EL (cell line): ENCODE measurements at places on chromosomes 16 and 17.

GRCh38 chr16:83959656-83960434 is 6.8 kb downstream of the OSGIN1 start:
- DNase-seq = no peak

DNA sequence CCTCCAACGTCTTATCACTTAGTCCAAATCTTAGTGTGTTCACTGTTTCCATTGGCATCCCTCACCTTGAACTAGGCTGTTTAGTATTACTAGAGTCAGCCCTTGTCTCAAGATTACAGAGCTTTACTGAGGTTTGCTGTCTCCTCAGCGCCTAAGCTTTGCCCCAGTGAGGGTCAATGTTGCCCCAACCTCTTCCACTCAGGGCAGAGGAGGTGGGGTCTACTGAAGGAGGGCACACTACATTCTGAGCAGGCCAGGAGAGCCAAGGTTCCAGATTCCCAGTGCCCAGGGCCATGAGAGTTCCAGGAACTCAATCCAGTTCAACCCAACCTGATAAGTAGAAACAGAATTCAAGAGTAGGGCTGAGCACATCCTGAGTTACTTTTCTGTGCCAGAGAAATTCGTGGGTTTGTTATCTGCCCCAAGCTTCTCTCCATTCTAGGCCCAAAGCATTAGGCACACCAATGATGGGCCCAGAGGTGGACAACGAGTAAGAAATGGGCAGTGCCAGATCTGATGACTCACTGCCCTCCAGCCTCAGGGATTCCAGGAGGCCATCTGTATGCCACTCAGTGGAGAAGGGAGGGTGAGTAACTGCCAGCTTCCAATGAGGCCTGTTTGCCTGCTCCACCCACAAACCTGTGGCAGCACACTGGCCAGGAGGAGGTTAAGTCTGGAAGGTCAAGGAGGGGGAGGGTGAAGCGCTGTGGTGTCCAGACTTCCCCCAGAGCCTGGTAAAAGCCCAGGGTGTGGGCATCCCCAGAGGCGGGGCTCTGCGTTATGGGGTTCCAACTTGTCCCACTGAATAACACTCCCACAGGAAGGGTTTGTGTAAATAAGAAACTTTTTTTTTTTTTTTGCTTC is 8.2 kb downstream of the TUBG2 start:
- peak; percentile 96 for DNase-seq

DNA sequence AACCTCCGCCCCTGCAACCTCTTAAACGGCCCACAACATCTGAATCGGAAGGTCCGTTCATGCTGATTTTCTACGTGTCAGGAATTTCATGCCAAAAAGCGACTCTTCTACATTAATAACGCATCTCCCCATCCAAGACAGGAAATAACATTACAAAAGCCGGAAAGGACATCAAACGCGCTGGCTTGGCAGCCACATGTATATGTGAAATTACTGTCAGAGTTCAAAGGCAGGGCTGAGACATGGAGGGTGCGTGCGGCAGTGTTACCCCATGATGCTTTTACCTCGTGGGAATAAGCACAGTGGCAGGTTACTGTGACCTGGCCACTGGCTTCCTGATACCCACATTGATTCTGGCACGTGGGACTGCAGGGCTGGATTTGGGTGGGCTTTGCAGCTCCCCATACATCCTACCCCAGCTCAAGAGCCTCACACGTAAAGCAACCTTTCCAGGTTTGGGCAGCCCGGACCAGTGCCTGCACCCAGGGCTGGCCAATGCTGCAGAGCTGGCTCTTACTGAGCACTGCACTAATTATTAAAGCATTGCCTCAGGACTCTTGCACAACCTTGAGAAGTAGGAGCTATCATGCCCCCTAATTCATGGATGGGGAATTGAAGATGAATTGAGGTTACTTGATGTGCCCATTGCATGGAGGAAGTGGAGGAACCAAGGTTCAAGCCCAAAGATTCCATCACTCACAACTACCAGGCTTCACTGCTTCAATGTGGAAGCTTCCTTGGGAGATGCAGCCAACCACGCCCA is 120.6 kb upstream of the FOXF1 start:
- no peak for DNase-seq

- DNase-seq = no peak
Measured at GRCh38 chr16:87924041-87924810, 12.1 kb downstream of the CA5A start.

GRCh38 chr17:32142857-32143526 is 690 bp downstream of the RHOT1 start:
- peak; percentile 74 for DNase-seq

GRCh38 chr17:48890086-48890485 is 2.5 kb upstream of the ATP5MC1 start:
- no peak for DNase-seq

- no peak for DNase-seq
Measured at GRCh38 chr16:72397876-72398275, 225.9 kb upstream of the PMFBP1 start.

- DNase-seq = no peak
Measured at GRCh38 chr16:74635303-74635702, 28.4 kb upstream of the GLG1 start.

DNA sequence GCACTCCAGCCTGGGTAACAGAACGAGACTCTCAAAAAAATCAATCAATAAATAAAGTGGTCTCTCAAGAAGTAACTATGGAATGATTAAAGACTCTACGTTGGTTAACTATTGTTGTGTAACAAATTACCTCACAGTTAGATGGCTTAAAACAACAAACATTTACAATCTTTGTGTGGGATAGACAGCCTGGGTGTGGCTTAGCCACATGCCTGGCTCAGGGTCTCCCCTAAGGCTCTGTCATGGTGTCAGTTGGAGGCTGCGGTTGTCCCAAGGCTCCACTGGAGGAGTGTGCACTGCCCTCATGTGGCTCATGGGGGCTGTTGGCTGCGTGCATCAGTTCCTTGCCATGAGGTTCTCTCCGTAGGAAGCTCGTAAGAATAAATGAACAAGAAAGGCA is 294.5 kb downstream of the SNX29 start:
- peak; percentile 59 for DNase-seq

GRCh38 chr16:68834550-68834949 is 8.8 kb upstream of the TANGO6 start:
- no peak for DNase-seq

DNA sequence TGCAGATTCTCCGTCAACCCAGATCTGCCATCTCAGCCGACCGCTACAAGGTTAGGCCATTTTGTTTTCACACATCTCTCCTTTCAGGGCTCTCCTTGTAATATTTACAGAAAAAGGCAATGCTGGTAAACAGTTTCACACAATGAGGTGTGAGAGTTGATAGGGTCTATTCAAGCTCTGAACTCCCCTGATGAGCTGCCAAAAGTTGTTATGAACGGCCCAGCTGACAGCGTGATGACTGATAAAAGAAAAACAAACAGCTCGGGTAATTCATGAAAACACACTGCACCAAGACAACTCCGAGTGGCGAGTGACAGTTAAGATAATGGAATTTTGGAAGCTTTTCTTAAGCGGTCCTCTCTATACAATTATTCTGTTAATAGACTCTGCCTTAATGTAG is 68.1 kb upstream of the IRX5 start:
- no peak for DNase-seq

DNA sequence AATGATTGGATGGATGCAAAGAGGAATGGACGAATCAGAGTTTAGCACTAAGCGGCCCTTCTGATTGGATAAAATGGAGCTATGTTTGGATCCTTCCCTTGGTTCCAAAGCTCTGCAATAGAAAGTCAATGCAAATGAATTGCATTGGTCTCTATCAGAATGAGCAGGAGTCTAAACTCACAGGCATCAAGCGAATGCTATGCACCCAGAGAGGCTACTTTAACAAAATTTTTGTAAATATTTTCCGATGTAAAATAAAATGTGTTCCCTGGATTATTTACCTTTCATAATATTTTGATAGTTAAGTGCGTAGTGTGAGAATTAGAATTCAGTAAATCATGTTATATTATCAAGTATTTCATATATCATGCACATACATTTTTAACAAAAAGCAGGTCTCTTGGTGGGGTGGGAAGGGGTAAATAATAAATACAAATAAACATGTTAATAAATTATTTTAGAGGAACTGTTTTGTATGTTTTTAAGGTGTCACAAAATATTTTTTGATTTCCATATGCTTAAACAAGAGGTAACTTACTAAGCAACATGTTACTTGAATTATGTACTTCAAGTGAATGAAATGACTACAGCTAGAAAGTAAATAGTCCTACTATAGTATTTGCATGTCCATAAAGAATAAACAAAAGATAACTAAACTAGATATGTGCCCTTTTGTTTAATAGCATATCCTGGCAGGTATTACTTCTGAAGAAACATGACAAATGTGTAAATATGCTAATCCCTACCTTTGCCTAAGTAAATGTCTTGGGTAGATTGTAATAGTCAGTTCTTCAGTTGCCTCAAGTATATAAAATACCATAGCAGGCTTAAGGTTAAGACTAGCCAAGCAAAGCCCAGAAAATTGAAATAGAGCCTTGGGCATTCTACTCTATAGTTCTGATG is 4.4 kb upstream of the UNK start:
- DNase-seq = no peak

GRCh38 chr16:9864461-9864860 is 317.8 kb downstream of the GRIN2A start:
- DNase-seq = no peak

DNA sequence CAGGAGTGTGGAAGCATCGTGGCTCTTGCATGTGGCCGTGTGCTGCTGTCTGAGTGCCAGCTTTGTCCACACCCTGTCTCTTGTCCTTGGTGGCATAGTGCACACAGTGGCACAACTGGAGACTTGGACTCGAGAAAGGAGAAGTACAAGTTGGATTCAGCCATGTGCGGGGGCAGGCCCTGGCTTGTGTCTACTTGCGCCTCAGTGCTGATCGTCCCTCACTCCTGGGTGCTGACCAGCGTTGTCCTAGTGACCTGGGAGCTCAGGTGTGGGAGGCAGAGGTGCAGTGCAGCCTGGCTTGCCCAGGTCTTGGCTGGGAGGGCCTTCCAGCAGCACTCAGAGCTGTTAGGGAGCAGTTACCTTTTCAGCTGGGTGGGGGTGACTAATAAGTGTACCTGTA is 20.6 kb downstream of the MPRIP start:
- DNase-seq = no peak

DNA sequence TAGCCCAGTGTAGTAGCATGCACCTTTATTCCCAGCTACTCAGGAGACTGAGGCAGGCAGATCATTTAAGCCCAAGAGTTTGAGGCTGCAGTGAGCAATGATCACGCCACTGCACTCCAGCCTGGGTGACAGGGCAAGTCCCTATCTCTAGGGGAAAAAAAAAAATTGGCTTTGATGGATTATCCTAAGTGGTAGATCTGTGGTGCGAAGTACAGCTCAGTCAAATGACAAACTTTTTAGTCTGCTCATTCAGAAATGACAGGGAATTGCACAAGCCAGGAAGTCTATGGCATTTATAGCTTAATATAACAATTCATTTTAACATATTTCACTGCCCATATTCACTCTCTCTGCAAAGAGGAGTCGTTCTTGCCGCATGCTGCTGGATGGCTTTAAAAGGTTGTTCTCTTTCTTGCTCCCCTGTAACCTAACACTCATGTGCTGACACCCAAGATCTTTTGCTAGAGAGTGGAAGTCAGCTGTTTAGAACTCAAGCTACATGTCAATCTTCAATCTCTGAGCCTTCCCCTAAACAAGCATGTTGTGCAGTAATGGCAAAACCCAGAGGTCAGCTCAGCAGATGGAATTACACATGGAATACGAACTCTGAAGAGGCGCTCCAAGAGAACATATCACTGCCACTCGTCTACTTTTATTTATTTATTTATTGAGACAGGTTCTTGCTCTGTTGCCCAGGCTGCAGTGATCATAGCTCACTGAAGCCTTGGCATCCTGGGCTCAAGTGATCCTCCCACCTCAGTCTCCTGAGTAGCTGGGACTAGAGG is 32.8 kb downstream of the RNF157 start:
- no peak for DNase-seq

GRCh38 chr17:37546302-37546701 is 56.6 kb downstream of the DUSP14 start:
- DNase-seq = no peak

DNA sequence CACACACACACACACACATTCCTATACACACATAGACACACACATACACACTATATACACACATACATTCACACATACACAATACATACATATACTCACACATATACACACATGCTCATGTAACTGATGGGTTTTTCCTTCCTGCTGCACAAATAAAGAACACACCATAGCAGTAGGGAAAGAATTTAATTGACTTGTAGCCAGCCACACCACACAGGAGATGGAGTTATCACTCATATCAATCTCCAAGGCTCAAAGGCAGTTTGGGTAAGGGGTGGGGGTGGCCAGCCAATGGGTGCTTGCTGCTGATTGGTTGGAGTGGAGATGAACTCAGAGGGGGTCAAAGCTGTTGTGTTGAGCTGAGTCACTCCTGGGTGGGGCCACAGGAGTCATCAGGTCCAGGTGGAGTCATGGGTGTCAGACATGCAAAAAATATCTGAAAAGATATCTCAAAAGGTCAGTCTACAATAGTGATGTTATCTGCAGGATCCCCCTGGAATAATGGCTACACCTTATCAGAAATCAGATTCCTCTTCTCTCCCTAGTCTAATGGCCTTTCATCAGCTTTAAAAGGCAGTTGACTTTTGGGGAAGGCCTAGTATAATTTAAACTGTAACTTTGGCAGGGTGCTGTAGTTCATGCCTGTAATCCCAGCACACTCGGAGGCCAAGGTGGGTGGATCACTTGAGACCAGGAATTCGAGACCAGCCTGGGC is 46.1 kb downstream of the WSB1 start:
- DNase-seq = no peak

- no peak for DNase-seq
Measured at GRCh38 chr16:58152246-58152868, 23.2 kb upstream of the CFAP20 start.

GRCh38 chr17:34840750-34841149 is 120.5 kb downstream of the CCT6B start:
- DNase-seq = no peak

DNA sequence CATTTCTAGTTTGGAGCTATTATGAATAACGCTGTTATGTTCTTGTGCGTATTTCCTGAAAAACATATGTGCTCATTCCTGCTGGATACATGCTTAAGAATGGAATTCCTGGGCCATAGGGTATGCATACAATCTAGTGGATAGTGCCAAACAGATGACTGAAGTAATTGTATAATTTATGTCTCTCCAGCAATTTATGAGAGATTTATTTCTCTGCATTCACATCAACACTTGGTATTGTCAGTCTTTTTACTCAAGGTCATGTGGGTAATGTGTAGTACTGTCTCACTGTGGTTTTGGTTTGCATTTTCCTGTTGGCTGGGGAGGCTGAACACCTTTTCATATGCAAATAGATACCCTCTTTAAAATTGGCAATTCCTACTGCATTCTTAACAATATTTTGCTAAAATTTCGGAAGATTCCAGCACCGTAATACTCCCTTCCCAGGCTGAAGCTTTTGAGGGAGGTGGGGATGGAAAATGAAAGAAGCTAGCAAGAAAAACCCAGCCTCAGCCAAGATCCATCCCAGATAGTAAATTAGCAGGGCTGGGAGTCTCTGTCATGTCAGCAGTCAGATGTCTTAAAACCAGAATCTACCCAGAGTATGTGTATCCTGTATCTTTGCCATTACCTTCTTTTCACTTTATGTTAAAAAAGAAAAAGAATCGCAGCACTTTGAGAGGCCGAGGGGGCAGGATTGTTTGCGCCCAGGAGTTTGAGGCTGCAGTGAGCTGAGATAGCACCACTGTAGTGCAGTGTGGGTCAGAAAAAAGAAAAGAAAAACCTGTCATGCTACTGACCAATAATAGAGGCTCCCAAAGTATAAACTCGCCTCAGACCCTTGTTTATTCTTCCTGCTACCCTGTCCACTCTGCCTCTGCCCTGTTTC is 204.9 kb downstream of the LGALS9B start:
- no peak for DNase-seq
